ENCODE measurements at places on chromosomes 5 and 9.

GRCh38 chr5:171975262-171975876 lies 31.1 kb downstream of the FBXW11 start:
- DNase-seq = no peak

DNA sequence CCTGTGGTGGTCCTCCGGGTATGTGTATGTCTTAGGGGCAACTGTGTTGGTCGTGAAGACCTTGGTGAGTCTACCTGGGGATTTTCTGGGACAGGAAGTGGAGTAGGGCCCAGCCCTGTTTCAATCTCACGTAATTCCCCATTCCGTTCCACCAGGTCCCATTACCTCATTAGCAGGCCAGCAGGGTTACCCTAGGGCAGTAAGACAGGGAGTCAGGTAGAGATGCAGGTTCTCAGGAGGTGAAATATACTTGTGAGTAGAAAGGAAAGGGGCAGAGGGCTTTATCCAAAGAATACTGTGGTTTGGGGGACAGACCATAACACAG lies 56.5 kb downstream of the MACROH2A1 start:
- DNase-seq = no peak

GRCh38 chr5:58501778-58502417 lies 10.7 kb downstream of the GAPT start:
- DNase-seq = peak; percentile 4

GRCh38 chr5:80834710-80835109 lies 125.5 kb upstream of the RASGRF2 start:
- no peak for DNase-seq

DNA sequence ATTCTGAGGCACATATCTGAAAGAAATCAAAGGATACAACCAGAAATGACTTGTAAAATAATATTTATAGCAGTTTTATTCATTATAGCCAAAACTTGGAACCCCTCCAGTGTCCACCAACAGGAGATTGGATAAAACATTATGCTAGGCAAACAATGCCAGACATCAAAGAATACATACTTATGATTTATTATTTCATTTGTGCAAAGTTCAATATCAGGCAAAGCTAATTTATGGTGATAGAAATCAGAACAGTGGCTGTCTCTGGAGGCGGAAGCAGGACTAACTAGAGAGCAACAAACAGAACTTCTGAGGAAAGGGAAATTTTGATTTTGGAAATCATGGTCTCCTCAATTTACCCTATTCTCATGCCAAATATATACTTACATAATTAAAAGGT lies 193.1 kb downstream of the ICE1 start:
- DNase-seq = no peak

DNA sequence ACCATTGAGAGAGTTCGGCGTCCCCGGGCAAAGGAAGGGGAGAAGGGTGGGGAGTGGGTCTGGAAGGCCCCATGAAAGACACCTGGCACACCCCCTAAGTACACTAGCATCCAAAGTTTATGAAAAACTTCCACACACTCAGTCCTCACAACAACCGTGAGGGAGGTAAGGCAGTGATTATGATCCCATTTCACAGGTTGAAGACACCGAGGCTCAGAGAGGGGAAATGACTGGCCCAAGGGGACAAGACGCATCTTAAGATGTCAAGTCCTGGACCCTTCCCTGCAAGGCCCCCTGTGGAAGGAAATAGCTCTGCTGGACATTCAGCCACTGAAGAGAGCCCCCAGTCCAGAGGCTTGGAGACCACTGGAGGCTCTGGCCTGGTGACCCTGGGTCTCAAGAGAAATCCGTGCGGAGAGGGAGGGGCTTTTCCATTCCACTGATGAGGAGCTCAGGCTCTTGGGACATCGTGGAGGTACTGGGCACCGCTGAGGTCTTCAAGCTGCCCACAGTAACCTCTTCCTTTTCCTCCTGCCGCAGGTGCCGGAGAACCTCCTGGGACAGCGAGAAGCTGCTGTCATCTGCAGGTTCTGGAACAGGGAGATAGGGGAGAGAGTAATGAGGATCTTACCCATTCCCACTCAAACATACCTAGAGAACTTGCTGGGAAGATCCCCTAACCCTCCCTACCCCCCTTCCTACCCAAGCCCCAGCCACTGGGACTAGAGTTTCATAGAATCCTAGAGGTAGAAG lies 5.2 kb downstream of the SMIM33 start:
- no peak for DNase-seq

GRCh38 chr5:8188874-8189565 lies 320.1 kb downstream of the MTRR start:
- no peak for DNase-seq

GRCh38 chr5:33276628-33276950 lies 164.2 kb upstream of the TARS1 start:
- DNase-seq = no peak

- DNase-seq = no peak
Measured at GRCh38 chr5:169710675-169711074, 73.6 kb downstream of the DOCK2 start.

GRCh38 chr9:132207839-132208615 lies 46.2 kb downstream of the NTNG2 start:
- DNase-seq = no peak

GRCh38 chr5:14286007-14286406 lies 142.9 kb downstream of the TRIO start:
- no peak for DNase-seq

- DNase-seq = peak; percentile 43
Measured at GRCh38 chr9:34994260-34994899, 4.8 kb downstream of the DNAJB5 start.

DNA sequence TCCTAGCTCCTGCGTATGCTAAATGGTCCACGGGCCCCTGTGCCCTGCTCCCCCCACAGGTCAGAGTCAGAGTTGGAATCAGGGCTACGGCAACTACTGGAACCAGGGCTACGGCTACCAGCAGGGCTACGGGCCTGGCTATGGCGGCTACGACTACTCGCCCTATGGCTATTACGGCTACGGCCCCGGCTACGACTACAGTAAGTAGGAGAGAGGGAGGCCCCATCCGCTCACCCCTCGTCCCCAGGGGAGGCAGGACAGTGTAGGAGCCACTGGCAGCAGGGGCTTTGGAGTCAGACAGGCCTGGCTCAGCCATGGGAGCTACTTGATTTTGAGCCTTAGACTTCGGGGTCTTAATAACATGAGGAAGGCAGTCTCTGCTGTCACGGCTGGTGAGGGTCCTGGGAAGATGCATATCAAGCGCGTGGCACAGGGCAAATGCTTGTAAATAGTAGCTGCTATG lies 5.8 kb downstream of the HNRNPAB start:
- no peak for DNase-seq

GRCh38 chr5:41763574-41763973 lies 106.7 kb downstream of the OXCT1 start:
- DNase-seq = no peak

DNA sequence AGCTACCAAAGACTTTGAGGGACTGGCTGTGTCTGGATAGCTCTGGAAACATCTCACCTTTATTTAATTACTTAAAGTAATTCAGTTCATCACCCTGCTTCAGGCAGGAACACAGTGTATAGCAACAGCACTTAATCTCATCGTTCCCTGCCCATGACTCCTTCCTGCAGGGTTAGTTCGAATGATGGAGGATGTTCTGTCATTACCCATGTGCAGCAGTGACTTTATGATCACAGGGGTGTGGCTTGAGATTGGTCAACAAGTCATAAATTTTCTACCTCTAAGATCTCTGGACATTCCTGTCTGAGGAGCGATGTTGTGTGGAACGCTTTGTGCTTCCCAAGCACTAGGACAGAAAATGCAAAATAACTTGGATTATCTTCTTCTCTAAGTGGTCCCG lies 37.1 kb upstream of the PRUNE2 start:
- no peak for DNase-seq

GRCh38 chr9:128024761-128025308 lies 42.3 kb downstream of the NAIF1 start:
- DNase-seq = no peak

DNA sequence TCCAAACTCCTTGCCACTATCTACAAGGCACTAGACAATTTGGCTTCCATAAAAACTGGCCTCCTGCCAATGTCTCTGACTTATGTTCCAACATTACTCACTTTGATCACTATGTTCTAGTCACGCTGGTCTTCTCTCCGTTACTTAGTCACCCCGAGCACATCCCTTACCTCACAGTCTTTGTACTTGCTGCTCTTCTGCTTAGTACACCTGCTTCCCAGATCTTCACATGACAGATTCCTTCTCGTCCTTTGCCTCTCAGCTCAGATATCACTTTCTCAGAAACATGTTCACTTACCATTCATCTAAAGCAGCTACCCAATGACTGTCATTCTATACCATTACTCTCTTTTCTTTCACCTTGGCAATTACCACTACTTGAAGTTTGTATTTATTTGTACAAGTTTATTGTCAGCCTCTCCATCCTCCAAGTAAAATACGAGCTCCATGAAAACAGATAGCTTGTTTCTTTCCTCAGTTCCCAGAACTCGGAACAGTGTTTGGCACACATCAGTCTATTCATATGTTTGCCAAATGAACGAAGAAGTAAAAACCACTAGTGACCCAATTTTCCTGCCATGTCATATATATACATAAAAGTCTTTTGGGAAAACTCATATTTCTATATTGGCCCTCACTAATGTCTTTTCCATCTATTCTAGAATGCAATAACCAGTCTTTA lies 5.9 kb upstream of the SLC22A5 start:
- no peak for DNase-seq

- no peak for DNase-seq
Measured at GRCh38 chr5:197892-198489, 6.7 kb downstream of the LRRC14B start.

GRCh38 chr5:38518341-38518740 lies 38.1 kb downstream of the LIFR start:
- DNase-seq = no peak

- no peak for DNase-seq
Measured at GRCh38 chr9:73577848-73578247, 426.2 kb downstream of the ANXA1 start.

- no peak for DNase-seq
Measured at GRCh38 chr5:81134066-81134465, 99.1 kb upstream of the CKMT2 start.

GRCh38 chr9:137989156-137989555 lies 111.6 kb downstream of the CACNA1B start:
- DNase-seq = no peak

DNA sequence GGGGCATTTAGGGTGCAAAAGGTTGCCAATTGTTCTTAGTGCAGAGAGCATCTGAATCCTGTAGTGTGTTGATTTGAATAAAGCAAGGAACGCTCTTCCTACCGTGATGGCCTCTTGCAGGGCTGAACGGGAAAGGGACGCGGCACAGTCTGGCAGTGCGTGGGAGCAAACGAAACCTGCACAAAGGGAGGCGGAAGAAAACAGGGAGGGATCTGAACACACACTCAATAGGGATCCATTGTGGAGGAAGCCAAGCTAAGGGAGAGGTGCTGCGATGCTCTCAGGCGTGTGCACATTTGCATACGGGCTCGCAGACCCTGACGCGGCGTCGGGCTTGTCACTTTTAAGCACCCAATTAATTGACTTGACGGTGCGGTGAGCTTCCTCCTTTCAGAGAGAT lies 414.0 kb upstream of the IRX1 start:
- no peak for DNase-seq

DNA sequence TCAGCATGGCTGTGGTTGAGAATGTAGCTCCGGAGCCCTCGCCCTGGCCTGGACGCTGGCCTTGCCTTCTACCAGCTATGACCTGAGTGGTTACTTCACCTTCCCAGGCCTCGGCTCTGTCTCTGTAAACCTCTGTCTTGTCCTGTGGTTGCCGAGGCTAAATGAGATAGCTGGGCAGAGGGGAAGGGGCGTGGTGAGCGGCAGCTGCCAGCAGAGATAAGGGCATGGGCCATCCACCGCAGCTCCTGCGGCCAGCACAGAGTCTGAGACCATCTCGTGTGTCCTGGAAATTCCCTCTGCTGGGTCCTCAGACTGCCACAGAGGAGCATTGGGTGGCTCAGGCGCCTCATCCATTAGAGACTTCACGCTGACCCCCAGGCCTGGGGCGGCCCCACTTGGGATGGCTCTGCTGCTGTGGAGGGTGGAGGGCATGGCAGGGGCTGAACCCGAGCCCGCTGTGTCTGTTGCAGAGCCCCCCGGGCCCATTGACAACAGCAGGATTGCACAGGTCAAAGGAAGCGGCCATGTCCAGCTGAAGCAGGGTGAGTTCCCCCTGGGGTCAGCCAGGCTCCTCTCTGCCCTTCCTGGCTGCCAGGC lies 43.9 kb downstream of the USP20 start:
- no peak for DNase-seq

- DNase-seq = peak; percentile 63
Measured at GRCh38 chr5:176959051-176959450, 47.5 kb downstream of the UIMC1 start.

GRCh38 chr9:133726401-133727276 lies 11.5 kb downstream of the SARDH start:
- peak; percentile 86 for DNase-seq

- no peak for DNase-seq
Measured at GRCh38 chr5:139394123-139394653, 716 bp downstream of the PROB1 start.

- DNase-seq = no peak
Measured at GRCh38 chr5:168300326-168301182, 9.1 kb downstream of the WWC1 start.
